ENCODE measurements at places on chromosomes 5 and 9. TPM values are rescaled to one million over a fixed set of nuclear protein-coding genes. Genes with fewer than 3 reads are reported as not detected.

- no peak for DNase-seq
These were observed 77.7 kb downstream of the FOXD1 start for GRCh38 chr5:73370640-73371583.

GRCh38 chr5:39648085-39648847, 223.5 kb upstream of the DAB2 start:
- DNase-seq: no peak

DNA sequence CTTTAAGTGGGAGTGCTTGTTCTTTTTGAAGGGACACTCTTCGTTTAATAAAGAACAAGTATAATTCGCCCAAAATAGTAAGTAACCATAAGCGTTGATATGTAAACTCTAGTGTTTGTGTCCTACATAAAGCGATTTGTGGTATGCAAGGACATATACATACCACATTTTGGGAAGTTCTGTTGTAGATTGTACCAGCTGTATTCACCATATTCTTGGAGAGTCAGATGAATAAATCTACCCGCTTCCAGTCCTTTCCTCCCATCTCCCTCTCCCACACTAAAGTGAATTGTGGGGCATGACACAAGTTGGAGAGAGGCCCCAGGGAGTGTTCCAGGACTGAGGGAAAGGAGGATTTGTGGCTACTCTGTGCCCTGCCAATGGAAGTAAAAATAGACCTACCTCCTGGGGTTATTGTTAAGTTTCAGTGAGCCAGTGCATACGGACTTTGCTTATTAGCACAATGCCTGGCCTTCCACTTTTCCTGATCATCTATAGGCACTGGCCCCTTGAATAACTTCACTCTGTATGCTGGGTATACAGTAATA, 40.6 kb downstream of the ARHGAP26 start:
- DNase-seq: no peak

The LCN15 gene
- total RNA-seq: not detected

DNA sequence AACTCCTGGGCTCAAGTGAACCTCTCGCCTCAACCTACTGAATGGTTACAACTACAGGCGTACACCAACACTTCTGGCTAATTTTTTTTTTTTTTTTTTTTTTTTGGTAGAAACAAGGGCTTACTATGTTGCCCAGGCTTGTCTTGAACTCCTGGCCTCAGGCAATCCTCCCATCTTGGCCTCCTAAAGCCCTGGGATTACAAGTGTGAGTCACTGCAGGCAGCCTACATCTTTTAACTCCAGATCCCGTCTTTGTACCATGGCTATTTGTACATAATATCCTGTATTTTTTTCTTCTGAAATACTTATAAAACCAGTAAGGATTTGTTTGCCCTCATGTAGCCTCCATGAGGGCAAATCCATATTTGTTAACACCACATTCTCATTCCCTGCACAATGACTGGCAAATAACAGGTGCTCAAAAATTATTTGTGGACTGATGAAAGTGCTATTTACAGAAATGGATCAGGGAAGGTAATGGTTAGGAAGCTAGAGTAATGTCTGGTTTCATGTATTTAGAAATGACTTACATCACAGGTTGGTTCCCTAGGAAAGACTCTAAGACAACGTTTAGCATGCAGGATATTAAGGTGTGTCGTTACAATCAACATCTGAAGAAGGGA, 51.9 kb upstream of the POU5F2 start:
- no peak for DNase-seq

- DNase-seq: no peak
These were observed 14.2 kb downstream of the CAMSAP1 start for GRCh38 chr9:135893104-135893503.

DNA sequence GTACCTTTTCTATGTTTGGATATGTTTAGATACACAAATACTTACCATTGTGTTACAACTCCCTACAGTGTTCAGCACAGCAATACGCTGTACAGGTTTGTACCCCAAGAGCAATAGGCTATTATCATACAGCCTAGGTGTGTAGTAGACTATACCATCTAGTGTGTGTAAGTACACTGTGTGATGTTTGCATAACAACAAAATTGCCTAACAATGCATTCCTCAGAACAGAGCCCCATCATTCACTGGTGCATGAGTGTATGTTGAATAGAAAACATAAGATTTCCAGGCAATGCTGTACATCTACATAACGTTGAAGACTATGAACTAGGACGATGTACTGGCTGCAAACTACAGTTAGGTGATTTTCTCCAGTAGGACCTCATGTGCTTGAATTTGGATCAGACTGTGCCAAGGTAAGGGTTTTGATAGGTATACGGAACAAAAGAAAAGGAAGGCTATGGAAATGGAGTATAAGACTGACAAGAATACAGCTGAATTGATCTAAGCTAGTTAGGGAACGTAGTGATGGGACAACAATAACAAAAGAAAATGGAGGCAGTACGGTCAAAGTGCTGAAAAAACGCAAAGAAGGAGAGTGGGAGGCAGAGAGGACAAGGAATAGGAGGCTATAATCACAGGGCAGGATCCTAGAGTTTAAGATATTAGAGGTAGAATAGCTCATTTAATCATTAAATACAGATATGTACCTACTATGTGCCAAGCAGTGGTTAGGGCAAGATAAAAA, 46.9 kb downstream of the FNIP1 start:
- DNase-seq: no peak

DNA sequence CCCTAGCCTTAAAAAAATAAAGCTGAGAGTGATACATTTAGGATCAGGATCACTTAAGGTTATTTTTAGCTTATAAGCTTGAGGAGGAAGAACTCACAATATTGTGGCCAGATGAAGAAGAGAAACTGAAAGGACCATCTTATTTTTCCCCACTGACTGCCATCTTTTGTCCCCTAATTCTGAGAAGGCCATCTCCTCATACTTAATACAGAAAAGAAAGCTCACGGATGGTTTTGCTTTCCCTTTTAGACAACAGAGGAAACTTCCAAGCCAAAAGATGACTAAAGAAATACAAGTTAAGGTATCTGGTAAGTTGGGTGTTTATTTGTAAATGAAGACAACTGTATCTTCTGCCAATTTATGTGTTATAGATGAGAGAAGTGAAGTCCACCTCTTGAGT, 36.4 kb downstream of the ERAP1 start:
- no peak for DNase-seq

The ARL14EPL gene
- total RNA-seq: not detected
